ENCODE measurements at places on chromosomes 3 and 15. TPM values are rescaled to one million over a fixed set of nuclear protein-coding genes. Genes with fewer than 3 reads are reported as not detected.

The DISP2 gene
- total RNA-seq: 0.05 TPM

The PPP1R14D gene
- total RNA-seq: not detected

The ACP3 gene
- total RNA-seq: 3.3 TPM

The CHRNB4 gene
- total RNA-seq: not detected

The TF gene
- total RNA-seq: 2.8 TPM

The CKMT1B gene
- total RNA-seq: not detected

The CAMK2N2 gene
- total RNA-seq: 0.24 TPM

The CCR9 gene
- total RNA-seq: not detected

The PLS1 gene
- not detected for total RNA-seq

All from posterior vena cava (tissue), 2 donors.